Activated CD4-positive, alpha-beta T cell treated with anti-CD3 and anti-CD28 coated beads, Interleukin-2, amount 50 U/mL, for 48 hours (primary cell): ENCODE measurements at places on chromosomes 5 and 9.

DNA sequence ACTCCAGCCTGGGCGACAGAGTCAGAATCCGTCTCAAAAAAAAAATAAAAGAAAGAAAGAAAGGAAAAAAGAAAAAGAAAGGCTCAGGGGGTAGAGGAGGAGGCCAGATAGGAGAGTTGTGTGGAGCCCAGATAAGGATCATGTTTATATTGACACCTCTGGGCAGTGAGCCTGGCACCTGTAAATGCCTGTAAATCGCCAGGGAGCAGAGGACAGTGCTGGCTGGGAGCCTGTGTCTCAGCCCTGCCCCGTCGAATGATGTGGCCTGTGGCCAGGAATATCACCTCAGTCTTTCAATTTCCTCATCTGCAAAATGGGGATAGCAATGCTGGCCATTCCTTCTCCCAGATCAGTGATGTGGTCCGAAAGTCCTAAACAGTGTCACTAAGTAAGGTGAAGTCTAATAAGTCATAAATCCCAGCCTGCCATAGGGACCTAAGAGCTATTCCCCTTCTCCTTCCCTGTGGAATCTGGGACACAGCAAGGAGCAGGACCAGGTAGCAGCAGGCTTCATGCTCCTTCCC lies 10.3 kb upstream of the ABO start:
- DNase-seq, result no peak

GRCh38 chr9:69445251-69445650 lies 120.2 kb downstream of the ENTREP1 start:
- DNase-seq, result no peak

DNA sequence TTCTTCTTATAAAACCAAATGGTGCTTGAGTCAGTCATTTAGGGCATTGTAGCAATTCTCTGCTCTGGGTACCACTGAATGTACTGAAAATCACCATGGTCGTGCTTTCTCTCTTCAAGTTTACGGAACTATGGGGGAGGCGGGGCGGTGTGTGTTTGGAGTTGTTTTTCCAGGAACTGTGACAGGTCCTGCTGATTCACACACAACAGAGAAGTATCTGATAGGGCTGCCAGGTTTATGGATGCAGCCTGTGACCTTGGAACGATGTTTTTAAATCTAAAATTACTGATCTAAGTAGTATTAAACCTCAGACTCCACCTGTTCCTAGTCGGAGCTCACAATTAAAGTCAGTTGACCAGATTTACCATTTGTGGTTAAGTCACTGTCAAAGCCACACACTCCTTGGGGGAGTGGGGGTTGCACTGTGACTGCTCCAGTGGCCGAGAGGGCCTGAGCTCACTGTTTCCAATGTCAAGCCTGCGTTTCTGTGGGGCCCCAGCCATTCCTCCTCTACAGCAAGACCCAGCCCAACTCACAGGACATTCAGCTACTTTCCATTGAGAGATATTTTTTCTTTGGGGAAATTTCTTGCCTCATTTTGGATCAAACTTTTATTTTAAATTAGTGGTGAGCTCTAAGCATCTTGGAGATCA lies 44.4 kb downstream of the GADD45G start:
- DNase-seq, result peak; percentile 16

- no peak for DNase-seq
Observed at GRCh38 chr9:108894225-108894997, 32.3 kb downstream of the ACTL7A start.

DNA sequence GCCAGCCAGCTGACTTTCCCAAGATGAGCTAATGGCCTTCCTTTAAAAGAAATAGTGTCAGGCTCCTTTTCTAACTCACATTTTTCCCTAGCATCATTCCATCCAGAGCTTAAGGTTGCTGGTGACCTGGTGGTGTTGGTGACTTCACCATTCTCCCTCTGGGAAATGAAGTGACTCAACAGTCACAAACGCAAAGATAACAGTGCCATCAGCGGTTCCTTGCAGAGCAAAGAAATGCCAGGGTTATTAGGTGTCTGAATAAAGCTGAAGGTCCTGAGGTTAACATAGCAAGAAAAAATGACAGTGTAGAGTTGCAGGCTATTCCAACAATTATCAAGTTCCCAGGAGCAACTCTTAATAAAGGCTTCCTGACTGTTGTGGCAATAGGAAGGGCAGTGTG lies 111.8 kb upstream of the SLC44A1 start:
- no peak for DNase-seq

- no peak for DNase-seq
Observed at GRCh38 chr5:36641431-36641830, 35.0 kb downstream of the SLC1A3 start.

DNA sequence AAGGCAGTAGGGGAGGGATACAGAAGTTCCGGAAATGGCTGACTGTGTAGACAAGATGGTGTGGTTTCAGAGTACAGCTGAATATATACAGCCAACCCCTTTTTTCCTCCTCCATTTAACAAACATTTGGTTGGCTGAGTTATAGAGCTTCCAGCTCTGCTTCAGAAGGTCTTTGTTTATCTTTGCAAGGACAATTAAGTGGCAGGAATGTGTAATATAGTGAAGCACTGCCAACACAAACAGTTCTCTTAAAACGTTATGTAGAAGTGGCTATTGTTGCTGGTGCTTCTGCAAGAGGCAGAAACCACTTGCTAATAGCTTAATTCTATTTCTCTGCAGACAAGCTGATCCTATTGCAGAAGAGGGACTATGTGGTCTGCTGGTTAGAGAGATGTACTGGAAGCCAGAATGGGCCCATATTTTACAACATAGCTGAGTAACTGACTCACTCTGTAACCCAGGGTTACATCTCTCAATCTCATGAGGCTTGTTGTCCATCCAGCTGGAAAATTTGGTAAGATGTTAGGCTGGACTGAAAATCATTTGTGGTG lies 62.7 kb upstream of the OSMR start:
- no peak for DNase-seq

DNA sequence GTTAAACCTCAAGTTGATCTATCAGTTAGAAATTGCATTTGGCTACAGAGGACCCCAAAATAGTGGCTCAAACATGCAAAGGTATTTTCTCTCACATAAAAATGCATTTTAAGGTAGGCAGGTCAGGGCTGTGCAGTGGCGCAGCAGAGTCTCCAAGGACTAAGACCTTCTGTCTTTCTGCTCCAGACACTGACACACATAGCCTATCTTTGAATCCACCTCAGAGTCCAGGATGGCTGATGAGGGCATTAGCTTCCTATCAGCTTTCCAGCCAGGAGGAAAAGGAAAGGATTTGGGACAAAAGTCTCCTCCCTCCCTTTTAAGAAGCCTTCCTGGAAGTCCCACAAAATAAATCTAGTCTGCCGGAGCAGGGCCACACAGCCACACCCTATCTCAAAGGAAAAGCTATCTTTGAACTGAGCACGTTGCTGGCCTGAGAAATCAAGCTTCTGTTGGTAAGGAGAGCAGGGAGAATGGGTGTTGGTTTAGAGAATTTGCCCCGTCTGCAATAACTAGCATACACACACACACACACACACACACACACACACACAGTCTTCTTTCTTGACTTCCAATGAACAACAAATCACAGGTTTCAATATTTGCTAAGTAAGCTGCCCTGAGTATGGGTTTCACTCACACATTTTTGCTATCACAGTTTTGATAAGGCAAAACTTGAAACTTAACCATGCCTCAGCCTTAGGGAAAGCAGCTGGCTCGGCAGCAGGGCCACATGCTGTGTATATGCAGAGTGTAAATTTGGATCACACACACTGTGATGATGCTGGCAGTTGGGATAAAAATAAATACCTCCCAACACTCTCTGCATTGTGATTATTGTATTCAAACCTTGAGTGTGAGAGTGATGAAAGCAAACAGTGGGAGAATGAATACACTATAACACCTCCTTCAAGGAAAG lies 116.6 kb upstream of the MAP3K1 start:
- peak; percentile 26 for DNase-seq

DNA sequence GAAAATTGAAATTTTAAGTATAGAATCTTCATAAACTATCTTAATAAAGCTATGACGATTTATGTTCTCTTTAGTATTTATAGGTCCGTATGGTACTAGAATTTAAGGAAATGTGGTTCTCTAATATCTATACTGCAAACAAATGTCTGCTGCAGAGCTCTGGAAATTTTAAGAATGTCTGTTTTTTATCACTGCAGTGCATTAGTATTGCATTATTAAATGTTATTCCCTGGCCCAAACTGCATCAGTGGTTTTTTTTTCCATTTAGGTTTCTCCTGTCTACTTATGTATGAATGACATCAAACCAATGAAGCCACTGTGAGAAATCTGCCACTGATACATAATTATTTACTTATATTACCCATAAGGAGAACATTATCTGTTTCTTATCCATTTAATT lies 211.4 kb upstream of the CD180 start:
- DNase-seq, result no peak

- no peak for DNase-seq
Observed at GRCh38 chr5:174547814-174548213, 176.6 kb upstream of the MSX2 start.

DNA sequence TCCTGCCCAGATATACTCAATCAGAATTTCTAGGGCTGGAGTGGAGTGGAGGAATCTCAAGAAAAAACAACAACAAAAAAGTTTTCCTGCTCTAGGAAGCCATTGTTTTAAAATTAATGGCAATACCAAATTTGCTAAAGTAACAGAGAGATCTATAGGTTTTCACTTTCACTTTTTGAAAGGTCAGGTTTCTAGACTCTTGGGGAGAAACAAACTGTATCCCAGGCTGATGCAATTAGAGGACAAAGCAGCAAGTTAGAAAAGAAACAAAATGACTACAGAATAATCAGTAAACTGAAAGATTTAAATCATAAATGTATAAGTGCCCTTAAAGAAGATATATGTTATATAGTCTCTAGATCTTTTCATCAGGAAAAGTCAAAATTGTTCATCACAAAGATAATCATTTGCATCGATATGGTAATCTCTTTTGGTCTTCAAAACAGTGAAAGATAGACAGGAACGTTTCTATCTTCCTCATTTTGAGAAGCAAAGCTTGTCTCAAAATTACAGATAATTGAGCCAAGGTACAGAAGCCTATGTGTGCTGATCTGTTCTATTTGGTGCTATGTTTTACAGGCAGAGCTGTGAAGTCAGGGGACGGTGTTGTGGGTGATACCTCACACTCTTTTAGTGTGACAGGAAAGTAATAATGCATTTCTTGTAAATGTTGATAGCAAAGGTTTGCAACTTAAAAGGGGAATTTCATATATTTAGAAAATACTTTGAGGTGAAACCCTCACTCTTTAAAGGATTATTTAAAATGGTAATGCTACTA lies 1746.6 kb upstream of the C9orf72 start:
- DNase-seq, result no peak

- DNase-seq, result no peak
Observed at GRCh38 chr5:128537221-128537999, 635 bp downstream of the FBN2 start.

- DNase-seq, result no peak
Observed at GRCh38 chr5:157520911-157521703, 54.5 kb downstream of the ADAM19 start.

DNA sequence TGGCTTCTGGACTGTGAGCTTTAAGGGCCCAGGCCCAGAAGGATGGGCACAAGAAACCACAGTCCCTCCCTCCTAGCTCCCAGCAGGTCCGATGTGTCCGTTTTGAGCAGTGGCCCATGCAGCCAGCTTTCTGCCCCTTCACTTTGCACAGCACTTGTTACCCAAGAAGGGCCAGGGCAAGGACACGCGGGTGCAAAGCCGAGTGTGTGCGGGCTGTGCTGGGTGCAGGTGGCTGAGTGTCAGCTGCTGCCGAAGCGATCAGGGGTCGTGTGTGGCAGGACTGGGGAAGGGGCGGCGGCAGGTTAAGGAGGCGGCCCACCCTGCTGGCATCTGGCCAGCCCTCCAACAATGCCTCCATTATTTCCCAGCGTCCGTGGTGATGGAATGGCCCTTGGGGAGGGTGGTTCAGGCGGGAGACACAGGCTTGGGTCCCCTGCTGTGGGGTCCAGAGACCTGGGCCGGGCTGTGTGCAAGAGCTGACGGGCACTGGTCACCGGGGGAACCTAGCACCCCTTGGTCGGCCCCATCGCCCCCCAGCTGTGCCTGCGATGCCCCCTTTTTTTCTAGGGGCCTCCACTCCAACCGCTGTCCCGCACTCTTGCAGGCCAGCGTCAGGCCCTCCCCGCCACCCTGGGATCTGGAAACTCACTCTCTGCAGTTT lies 653 bp downstream of the LHX3 start:
- no peak for DNase-seq

DNA sequence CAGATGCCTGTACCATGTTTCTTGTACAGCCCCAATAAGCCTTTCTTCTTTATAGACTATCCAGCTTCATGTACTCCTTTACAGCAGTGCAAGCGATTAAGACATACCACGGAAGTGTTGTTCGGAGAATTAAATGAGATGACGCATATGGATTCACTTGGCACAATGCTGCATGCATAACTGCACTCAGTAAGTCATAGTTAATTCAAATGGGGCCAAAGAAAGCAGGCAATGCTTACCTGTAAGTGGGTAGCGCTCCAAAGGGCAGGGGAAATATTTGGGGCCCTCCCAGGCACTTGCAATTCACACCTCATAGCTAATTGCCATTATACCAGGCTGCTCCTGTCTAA lies 7.7 kb upstream of the ADRA1B start:
- no peak for DNase-seq

- DNase-seq, result no peak
Observed at GRCh38 chr5:79416499-79416898, 97.4 kb downstream of the HOMER1 start.

DNA sequence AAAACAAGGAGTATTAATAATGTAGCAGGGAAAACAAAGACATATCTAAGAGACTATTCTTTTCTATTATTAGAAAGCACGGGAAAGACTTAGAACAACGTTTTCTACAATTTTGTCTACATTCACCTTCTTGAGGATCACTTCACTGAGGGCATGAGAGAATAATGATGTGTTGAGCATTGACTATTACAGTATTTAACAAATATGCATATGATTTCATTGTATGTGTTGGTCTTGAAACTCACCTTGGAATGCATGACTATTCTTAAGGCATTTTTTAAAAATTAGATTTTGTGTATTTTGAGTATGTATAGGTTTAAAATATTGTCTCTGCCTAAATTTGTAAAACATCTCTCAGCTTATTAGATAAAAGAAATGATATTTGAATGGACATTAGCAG lies 1.2 kb downstream of the FSD1L start:
- DNase-seq, result no peak

GRCh38 chr9:135478829-135479468 lies 633 bp upstream of the PPP1R26 start:
- DNase-seq, result no peak

GRCh38 chr9:103319979-103320378 lies 324.8 kb downstream of the CYLC2 start:
- DNase-seq, result no peak

DNA sequence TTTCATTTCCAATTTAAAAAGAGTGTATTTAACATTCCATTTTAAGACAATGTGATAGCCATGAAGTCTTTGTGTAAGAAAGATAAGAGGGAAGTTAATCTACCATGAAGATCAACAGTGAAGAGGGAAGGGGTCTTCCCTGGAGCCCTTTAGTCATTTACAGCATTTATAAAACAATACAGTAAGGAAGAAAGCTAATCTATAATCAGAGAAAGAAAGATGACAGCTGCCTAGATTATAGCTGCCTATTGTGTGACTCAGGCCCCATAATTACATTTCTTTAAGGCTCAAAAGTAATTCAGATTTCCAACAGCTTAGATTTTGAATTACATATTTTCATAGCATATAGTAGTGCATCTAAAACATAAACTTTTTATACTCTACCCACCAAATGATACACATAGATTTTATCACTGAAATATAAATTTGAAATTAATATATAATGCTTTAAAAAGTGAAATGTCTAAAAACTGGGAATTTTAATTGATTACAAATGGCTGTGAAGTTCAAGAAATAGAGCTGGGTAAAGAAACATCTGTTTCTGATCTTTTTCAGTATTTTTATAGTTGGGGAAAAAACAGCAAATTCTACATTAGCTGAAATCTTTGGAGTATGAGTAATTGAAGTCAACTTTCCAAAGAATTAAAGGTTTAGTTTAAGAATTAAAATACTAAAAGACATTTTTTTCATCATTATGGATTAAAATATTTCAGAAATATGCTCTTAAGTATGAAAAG lies 89.6 kb downstream of the RIC1 start:
- DNase-seq, result no peak
